ENCODE measurements at places on chromosomes 4 and X. TPM values are rescaled to one million over a fixed set of nuclear protein-coding genes. Genes with fewer than 3 reads are reported as not detected.

- no peak for DNase-seq
These were observed 286.5 kb downstream of the STK32B start for GRCh38 chr4:5337731-5338130.

DNA sequence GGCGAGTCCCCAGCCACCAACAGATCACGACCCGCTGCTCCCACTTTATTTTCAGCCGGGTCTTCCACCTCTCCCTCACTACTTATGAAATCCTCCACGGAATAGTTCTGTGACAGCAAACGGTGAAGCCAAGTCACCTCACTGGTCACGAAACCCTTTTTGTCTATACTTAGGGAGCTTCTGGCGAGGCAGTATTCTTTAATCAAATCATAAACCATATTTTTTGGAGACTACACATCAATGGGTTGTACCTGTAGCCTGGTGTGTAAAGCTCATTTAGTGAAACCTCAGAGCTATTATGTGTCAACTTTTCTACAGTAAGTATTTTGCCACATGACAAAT, 809 bp upstream of the H2AZ1 start:
- DNase-seq: no peak

Gene TXK
- total RNA-seq: 3.1 TPM

GRCh38 chrX:143058120-143058519, 32.4 kb downstream of the SPANXN4 start:
- DNase-seq: no peak

Gene GALNT7
- 17.8 TPM for total RNA-seq

DNA sequence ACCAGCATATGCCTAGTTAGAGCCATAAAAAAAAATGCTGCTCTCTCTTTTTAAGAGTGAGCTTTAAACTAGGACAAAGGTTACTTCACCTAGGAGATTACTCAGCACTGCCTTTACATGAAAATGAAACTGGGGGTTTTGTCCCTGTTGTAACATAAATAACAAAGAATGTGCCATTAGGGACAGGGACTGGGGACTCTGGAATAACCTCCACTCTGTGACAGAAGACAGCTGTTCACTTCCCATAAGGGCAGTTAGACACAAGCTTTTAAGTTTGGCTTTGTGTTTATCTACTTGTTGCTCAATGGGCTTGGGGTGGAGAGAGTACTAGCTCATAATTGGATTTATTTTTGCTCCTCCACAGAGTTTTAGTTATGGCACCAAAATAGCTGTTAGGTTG, 11.9 kb downstream of the ENPEP start:
- DNase-seq: no peak

Measured in occipital lobe (tissue), 3 donors.